Naive thymus-derived CD4-positive, alpha-beta T cell (primary cell): ENCODE measurements at places on chromosomes 5 and 9. TPM values are rescaled to one million over a fixed set of nuclear protein-coding genes. Genes with fewer than 3 reads are reported as not detected.

The PCDHGB4 gene
- 0.20 and 0.24 TPM in 2 replicates for total RNA-seq

The IRX4 gene
- total RNA-seq: not detected

The CTXN3 gene
- not detected in 2 replicates for total RNA-seq

The TUSC1 gene
- not detected for total RNA-seq

The MAPK9 gene
- 31.2 TPM for total RNA-seq

The CTNNAL1 gene
- total RNA-seq: 1.1 TPM

DNA sequence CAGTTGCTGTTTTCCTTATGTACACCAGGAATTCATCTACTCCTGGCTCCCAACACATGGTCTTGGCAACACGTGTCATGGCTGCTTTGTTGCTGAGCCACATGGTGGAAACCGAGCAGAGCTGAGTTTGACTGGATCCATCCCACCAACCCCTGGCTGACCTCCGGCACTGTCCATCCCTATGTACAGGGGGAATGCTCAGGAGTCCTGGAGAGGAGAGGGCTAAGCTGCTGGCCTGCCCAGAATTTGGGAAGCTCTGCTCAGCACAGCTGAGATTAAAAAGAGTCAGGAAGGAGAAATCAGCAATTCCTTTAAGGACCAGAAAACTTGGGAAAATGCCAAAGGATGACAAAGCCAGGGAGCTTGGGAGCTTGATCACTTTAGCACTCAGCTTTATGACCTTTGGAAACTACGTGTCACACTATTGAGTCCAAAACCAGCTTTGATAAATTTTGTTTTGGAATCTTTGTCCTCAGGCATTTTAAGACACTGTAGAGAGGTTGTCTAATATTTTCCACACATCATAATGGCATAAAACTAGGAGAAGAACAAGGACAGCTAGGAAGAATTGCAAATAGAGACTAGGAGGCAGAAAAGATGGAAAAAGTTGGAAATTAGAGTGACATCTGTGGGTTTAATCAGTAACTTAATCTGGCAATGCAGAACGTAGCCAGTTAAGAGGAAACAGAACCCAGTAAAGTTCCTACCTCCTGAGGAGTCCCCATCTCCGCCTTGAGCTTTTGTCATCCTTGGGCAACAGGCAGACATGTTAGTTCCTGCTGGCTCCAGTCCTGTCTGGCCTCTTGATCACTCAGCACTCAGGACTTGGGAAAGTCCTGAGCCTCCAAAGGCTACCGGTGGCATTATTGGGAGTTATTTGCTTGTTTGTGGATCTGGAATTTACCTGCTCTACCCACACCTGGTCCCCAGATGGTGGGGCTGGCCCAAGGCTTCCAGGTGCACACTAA is 62.5 kb upstream of the PLPP1 start:
- H3K36me3 ChIP-seq: no peaks in the 10 kb centered on the region
- no peak overlapping the region for H3K4me3 ChIP-seq
- no peak for DNase-seq
- H3K27ac ChIP-seq: no peak overlapping the region
- peaks cover 21% of the 10 kb centered on the region for H3K4me1 ChIP-seq
- H3K27me3 ChIP-seq: no peaks in the 10 kb centered on the region

GRCh38 chr5:54823006-54823405 is 162.4 kb downstream of the ESM1 start:
- H3K4me1 ChIP-seq: no peaks in the 10 kb centered on the region
- H3K27ac ChIP-seq: no peak overlapping the region
- no peaks in the 10 kb centered on the region for H3K36me3 ChIP-seq
- DNase-seq: no peak

DNA sequence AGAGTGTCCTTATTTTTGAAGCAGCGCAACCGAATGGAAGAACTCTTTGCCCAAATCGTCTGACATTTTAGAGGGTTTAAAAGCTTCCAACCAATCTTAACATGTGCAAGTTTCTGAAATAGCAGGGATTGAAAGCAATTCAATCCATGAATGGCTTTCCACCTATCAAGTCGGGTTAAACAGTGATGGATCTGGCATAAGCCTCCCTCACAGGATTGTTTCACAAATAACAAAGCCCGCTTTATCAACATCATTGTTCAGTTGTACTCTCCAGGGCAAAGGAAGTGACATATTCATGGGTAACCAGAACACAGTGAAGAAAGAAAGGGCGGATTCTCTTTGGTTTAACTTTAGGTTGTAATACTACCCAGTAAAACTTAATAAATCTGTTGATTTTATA is 497.3 kb downstream of the MTRR start:
- H3K4me1 ChIP-seq: no peaks in the 10 kb centered on the region
- no peak overlapping the region for H3K4me3 ChIP-seq
- H3K27ac ChIP-seq: no peak overlapping the region
- DNase-seq: no peak

DNA sequence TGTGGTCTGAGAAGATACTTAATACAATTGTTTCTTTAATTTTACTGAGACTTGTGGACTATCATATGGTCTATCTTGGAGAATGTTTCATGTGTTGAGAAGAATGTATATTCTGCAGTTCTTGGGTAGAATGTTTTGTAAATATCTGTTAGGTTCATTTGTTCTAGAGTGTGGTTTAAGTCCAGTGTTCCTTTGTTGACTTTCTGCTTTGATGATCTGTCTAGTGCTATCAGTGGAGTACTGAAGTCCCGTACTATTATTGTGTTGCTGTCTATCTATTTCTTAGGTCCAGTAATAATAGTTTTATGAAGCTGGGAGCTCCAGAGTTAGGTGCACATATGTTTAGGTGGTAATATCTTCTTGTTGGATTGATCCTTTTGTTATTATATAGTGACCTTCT is 36.1 kb downstream of the IQGAP2 start:
- no peaks in the 10 kb centered on the region for H3K4me1 ChIP-seq
- no peaks in the 10 kb centered on the region for H3K36me3 ChIP-seq
- H3K27ac ChIP-seq: no peak overlapping the region
- H3K27me3 ChIP-seq: no peaks in the 10 kb centered on the region

GRCh38 chr5:168881427-168882149 is 302.4 kb upstream of the PANK3 start:
- no peak overlapping the region for H3K4me3 ChIP-seq
- DNase-seq: no peak
- no peak overlapping the region for H3K27ac ChIP-seq
- no peaks in the 10 kb centered on the region for H3K27me3 ChIP-seq
- H3K36me3 ChIP-seq: no peaks in the 10 kb centered on the region
